ENCODE measurements at places on chromosomes 7 and 10.
A peak's percentile ranks its signal among the peaks of the same experiment; 100 is the strongest.

- DNase-seq, result no peak
Measured at GRCh38 chr7:127911968-127912511, 119.2 kb downstream of the LRRC4 start.

GRCh38 chr10:17056781-17057428 lies 72.7 kb downstream of the CUBN start:
- DNase-seq, result peak; percentile 96

- DNase-seq, result no peak
Measured at GRCh38 chr7:47839381-47839780, 108.9 kb downstream of the PKD1L1 start.

- no peak for DNase-seq
Measured at GRCh38 chr10:24462291-24462813, 253.4 kb downstream of the KIAA1217 start.

DNA sequence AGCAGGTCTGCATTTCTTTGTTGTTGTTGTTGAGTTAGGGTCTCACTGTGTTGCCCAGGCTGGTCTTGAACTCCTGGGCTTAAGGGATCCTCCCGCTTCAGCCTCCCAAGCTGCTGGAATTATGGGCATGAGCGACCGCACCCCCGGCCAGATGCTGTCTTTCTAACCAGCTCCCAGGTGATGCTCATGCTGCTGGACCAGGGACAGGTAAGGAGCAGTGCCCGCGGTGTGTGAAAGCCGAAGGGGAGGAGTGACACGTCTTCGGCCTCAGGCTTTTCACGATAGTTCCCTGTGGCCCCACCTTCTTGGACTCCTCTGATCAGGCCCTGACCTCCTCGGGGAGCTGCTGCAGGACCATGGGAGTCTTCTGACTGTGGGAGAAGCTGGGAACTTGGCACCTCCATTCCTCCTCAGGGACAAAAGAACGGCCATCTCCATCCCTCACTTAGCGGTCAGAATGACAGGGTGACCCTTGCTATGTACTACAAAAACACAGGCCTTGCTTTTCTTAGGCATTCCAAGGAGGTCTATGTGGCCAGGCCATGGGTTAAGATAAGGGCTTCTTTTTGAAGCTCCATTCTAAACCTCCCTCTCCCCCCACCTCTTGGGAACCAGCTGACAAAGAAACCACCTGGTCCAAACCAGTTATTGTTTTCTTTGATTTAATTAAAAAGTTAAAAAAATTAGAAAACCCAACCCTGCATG lies 5.5 kb downstream of the SFRP5 start:
- no peak for DNase-seq

GRCh38 chr7:101677391-101677790 lies 48.3 kb upstream of the MYL10 start:
- no peak for DNase-seq

GRCh38 chr10:22795546-22795945 lies 81.2 kb upstream of the PIP4K2A start:
- no peak for DNase-seq

- DNase-seq, result peak; percentile 32
Measured at GRCh38 chr7:94580601-94581000, 71.0 kb downstream of the CASD1 start.

DNA sequence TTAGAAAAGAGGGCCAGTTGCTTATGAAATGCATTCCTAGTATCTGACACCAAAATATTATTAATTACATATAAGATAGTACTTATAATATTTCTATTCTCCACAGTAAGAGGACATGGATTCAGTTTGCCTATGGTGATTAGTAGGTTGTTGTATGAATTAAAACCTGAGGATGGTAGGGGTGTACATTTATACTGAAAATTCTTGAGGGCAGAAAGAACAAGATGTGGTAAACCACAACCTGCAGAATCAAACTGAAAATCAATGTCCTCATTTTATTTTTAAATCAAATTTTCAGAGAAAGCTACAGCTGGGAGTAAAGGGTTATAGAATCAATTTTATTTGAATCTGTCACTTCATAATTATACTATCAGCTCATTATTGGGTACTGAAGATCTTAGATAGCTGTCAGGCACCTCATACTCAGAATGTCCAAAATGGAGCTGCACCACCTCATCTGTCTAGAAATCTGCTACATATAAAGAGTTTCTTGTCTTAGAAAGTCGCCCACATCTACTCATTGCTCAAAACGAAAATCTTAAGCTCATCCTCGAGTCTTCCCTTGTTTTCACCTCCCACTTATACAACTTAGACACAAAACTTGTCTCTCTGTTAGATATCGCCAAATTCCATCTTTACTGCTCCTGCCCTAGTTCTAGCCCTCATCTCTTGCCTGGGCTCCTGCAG lies 65.4 kb downstream of the MYO3A start:
- no peak for DNase-seq

DNA sequence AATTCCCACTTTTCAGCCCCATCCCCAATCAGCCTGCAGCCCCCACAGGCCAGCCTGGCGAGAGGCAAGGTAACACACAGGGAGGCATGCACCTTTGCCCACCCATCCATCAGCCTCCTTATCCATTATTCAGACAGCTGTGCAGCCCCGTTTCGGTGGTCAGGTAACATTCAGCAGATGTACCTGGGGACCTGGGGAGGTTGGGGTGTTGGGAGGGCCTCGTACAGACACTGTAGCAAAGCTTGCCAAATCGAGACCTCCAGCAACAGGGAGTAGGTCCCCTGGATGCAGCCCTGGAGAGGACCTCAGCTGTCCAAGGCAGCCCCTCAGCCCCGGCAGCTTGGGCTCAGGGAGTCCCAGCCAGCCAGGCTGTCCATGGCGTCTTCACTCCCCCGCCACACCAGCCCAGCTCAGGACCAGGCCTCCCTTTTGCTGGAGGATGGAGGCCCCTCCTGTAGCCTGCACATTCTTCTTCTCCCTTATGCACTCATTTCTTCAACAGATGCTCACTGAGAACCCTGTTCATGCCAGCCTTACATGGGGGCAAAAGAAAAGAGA lies 8.5 kb upstream of the DRGX start:
- DNase-seq, result no peak

DNA sequence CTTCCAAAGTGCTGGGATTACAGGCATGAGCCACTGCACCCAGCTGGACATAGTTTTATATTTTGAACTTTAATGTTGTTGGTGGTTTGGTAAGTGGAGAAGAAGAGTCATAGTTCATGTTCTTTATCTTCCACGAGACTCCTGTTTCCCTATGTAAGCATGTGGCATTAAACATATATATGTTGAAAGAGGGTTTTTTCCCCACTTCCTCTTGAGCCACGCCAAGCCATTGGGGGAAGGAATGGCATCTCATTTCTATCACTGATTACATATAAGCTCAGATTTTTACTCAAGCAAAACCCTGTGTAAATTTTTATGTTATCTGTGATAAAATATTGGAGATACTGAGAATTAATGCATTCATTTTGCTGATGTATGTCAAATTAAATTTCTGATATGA lies 300.4 kb downstream of the PHF14 start:
- no peak for DNase-seq

GRCh38 chr7:105741982-105742381 lies 134.4 kb downstream of the ATXN7L1 start:
- no peak for DNase-seq

GRCh38 chr10:68700197-68700596 lies 20.8 kb upstream of the CCAR1 start:
- DNase-seq, result no peak

- no peak for DNase-seq
Measured at GRCh38 chr7:76060842-76061241, 12.9 kb downstream of the MDH2 start.

GRCh38 chr7:37342688-37343471 lies 105.8 kb downstream of the ELMO1 start:
- DNase-seq, result no peak

DNA sequence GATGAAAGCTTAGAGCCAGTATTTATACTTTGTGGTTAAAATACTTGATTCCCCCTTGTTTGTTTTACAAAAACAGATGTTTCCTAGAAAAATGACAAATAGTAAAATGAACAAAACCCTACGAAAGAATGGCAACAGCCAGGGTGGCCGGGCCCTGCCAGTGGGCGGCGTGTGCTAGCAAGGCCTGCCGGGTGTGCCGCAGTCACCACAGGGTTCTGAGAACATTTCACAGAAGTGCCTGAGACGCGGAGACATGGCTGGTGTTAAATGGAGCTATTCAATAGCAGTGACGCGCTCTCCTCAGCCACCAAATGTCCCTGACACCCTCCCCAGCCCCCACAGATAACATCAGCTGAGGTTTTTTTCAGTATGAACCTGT lies 14.5 kb downstream of the GPR146 start:
- no peak for DNase-seq

GRCh38 chr10:62749093-62749683 lies 55.3 kb upstream of the ADO start:
- no peak for DNase-seq

DNA sequence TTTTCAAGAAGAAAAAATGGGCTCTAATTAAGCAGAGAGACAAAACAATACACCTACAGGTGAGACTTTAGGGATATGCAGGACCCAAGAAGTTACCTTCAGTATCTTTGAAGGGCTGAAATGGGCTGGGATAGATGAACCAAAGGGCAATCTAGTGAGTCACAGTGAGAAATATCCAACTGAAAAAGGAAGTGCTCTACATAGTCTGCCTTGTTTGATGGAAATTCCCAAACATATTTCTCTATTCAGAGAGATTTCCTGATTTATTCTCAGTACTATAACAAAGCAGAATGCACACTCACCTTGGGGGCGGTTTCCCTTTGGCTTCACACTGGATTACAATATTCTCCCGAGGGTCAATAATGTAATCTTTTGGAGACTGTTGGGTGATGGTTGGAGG lies 104.1 kb upstream of the LAMB4 start:
- DNase-seq, result no peak

GRCh38 chr10:118958984-118959925 lies 70.3 kb upstream of the NANOS1 start:
- DNase-seq, result peak; percentile 78

- DNase-seq, result no peak
Measured at GRCh38 chr10:75427951-75428350, 3.5 kb upstream of the LRMDA start.

GRCh38 chr7:51045319-51046102 lies 262.8 kb upstream of the GRB10 start:
- peak; percentile 82 for DNase-seq

DNA sequence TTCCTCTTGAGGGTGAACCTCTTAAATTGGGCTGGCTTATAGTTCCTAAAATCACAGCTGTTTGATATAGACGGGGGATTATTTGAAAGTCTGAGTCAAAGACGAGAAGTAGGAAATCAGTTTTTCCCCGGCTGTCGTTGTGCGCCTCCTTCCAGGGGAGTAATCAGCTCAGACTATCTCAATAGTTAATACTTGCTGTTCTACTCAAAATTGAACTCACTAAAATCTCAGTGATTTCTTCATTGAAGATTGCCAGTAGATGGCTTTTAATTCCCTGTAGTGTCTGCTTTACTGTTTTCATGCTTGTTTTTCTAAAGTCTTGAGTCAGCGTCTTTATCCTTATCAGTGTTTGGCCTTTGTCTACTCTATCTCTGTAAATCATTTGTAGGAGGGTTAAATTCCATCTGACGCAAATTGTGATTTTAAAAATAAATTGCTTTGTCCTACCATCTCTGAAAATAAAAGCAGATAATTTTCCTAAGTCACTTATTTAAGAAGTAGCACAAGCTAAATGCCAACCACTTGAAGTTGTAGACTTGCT lies 47.3 kb downstream of the CNNM2 start:
- DNase-seq, result no peak

- DNase-seq, result no peak
Measured at GRCh38 chr7:50164559-50165170, 71.6 kb upstream of the ZPBP start.

DNA sequence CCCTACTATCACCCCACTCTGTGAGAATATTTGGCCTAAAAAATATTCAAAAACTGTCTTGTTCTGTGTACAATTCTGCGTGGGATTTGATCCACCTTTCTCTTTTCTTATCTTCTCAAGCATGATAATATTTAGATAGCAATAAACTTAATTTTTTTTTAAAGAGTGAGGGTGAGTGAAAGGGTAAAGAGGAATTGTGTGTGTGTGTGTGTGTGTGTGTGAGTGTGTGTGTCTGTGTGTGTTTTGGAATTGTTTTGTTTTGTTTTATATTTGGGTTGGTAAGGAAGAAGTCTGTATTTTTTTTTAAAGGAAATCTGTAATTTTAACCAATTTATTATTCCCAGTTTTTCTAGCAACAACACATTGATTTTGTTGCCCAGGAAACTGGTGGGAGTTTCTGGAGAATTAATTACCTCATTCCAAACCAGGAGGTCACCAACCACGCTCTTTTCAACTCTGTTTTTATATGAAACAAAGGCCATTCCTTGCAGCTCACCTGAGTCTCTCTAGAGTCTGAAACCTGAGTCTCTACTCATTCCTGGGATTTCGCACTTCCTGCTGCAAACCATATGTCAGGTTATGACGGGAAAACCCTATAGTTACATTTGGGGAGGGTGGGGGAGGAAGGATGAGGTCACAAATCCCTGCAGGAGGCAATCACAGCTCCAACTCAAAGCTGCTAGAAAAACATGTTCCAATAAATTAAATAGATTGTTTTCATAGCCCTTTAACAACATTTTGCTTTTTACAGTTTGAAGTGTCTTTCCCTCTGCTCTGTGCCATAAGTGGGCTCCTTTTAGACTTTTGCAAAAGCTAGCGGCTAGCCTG lies 38.1 kb upstream of the XPNPEP1 start:
- DNase-seq, result peak; percentile 73

DNA sequence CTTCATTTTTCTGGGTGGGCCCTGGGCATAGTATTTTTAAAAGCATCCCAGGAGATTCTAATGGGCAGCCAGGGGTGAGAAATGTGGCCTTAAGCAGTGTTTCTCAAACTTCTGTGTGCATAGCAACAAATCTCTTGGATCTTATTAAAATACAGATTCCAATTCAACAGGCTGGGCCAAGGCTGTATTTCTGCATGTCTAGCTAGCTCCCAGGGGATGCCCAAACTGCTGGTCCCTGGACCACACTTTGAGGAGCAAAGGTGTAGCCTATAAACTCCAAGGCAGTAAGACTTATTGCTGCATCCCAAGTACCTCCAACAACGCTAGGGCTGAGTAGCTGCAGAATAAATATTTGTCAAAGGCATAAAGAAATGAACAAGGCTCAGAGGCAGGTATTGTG lies 292.9 kb upstream of the ZMIZ1 start:
- no peak for DNase-seq

DNA sequence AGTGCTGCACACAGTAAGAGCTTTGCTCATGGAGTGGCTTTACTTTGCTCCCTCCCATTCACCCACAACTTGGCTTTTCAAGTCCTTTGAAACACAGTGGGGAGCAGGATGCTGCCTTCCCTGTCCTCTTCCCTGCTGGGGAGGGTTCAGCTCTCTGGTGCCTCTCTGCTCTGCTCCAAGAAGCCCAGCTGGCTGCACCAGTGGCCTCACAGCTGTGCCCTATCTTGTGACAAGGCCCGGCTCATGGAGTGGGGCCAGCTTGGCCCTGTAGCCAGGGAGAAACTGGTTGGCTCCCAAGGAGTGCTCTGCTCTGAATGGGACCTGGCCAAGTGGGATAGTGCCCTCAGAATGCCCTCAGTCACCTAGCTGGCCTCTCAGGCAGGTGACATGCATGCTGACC lies 212.3 kb upstream of the ZMIZ1 start:
- DNase-seq, result no peak

DNA sequence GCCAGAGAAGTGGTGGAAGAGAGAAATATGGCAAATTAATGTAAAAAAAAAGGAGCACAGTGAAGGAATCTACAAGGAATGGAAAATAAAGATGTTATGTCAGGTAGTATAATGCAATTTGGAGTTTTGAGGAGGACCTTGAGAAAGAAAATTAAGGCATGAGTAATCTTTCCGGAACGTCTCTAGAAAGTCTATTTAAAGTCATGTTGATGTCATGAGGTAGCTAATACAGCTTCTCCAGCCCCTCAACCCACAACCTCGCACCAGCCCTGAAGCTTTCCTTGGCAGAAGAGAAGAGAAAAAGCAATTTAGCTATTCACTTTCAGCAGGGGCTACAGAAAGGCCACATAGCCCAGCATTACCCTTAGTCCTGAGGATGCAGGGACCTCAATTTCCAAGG lies 22.5 kb downstream of the TRDMT1 start:
- DNase-seq, result peak; percentile 46
